ENCODE measurements at places on chromosomes 2 and 18.

DNA sequence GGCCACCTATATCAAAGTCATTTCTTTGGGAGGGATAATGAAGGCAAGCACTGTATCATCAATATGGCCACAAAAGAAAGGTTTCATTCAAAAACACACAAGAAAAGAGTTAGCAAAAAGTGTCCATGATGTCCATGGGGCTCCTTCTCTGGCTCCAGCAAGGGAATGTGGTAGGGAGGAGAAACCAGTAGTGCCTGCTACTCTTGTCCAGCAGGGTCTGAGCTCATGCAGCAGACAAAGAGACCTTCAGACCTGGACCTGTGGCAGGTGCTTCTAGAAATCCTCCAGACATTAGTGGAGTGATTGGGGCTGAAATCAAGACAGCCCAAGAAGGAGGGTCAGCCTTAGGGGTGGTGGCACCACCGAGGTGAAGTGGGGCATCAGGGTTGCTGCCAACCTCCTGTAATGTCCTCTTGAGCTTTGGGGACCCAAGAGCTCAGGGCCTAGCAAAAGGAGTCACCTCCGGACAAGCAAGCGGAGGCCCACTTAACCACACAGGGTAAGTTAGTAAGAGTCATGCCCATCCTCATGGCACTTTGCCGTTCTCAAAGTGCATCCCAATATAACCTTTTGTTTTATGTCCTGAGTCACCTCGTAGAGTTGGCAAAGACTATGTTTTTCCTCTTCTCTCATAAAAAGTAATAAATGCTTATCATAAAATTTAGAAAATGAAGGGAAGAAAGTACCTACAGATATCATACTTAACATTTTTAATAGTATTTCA, 112.6 kb upstream of the YPEL5 start:
- no peak for DNase-seq

- DNase-seq = peak; percentile 92
Measured at GRCh38 chr2:98608116-98608961, at the start of the genes COA5 and UNC50. TSS of gene COA5 (minus strand) at chr2:98608512. CDS start at chr2:98608405, 107 bp downstream. TSS of gene UNC50 (plus strand) at chr2:98608589. CDS start at chr2:98609760, 1,171 bp downstream.

GRCh38 chr2:68714866-68715265, 19.7 kb upstream of the ARHGAP25 start:
- DNase-seq = no peak

GRCh38 chr2:111715987-111716904, 167.7 kb downstream of the ANAPC1 start:
- DNase-seq = no peak

DNA sequence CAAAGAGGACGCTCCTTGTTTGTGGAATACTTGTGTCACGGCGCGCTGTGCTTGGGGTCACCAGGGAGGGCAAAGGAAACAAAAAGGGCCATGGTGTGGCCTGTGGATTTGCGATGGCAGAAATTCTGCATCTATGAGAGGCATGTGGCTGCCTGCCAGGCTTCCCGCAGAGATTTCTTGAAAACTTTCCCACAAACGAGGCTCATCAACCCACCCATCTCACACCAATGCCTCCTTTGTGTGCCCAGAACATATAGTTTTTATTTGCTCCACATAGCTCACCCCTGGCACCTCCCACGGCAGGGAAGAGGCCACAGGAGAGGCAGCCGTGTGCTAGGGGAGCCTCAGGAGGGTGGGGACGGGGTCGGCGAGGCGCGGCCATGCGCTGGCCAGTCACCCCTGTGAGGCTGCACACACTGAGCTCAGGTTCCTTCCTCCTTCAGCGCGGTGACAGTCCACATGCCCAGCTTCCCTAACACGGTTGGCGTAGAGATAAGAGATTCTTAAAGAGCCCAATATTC, 100.3 kb downstream of the MBP start:
- no peak for DNase-seq

- DNase-seq = no peak
Measured at GRCh38 chr18:35578936-35579335, 2.6 kb upstream of the GALNT1 start.

- no peak for DNase-seq
Measured at GRCh38 chr2:238573916-238574315, 147.2 kb downstream of the ASB1 start.

DNA sequence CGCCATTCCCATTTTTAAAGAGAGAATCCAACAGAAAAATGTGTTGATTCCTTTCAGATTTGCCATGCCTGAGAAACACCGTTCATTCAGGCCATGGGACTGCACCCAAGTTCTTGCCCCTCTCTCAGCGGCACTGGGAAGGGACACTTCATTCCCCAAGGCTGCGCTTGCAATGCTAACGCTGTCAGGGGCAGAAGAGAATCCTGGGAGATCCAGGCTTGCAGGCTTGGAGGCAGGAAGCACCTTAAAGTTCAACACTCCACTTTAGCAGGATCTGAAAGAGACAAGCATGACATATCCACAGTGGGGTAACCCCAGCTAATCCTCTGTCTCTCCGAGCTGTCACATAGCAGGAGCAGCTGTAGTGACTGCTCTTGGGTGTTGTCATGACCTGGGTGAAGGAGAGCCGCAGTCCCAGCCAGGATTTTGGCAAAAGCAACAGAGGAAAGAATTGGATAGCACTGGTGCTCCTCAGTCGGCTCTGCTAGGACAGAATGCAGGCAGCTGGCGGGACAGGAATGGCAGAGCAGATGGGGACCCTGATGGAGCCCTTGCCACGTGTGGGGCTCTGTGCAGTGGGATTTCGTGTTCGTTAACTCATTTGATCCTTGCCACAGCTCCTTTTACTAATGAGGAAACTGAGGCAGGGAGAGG, 22.0 kb upstream of the ODC1 start:
- DNase-seq = no peak

DNA sequence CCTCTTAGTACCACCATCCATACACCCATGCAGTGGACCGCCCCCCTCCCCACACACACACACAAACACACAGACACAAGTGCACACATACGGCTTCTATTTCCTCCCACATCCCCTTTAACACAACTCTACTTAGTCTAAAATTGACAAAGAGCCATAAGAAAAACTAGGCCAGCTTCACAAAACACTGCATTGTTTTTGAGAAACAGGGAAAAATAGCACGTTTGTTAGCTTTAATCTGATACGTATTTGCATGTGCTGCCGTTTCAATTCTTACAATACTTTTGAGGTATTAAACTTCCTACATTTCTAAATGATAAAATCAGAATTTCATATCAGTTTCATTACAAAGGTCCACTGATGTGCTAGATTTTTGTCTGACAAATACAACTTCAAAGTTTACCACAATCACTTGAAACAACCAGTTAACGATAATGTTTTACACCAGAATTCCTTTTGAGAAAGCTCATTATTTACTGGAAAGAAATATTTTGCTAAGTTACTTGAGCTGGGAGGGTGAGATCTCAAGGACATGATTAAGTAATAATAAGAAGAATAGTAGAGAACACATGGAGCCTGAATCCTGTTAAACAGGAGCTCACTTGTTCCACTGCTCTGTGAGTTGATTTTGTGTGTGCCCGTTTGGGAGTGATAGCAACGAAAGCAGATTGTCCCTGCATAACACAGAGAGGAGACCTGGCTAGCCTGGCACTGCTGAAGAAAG, 74.5 kb downstream of the MOGAT1 start:
- DNase-seq = no peak

DNA sequence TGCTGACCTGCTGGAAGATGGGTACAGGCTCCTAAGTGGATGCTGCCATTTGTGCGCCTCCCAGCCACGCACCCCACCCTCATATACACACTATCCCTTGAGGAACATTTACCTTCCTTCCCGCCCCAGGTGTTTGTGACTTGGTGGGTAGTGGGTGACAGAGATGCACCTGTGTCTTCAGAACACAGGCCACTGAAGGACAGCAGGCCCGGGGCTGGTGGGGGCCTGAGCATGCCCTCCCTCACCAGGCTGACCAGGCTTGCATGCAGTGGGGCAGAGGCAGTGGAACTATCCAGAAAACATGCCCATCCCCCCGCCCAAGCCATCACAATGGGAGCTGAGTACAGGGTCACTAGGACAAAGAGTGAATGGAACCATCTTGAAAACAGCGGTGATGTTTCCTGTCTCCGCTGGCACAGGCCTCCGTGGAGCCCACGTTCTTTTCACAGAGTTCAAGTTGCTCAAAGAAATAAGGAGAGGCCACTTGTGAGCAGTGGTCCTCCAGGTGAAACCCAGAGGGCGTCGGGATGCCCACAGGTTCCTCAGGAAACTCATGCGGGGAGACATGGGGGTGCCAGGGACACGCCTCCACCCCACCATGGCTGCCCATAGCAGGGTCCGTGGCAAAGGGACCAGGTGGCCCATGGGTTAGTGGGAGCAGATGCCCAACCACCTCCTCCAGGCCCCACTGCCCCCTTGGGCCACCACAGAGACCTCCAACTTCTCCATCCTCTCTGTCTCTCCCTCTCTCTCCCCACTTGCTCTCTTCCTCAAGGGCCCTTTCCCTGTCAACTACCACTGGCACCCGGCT, 90.9 kb downstream of the MALT1 start:
- DNase-seq = no peak

GRCh38 chr2:16257322-16258028, 317.1 kb downstream of the MYCN start:
- DNase-seq = no peak

DNA sequence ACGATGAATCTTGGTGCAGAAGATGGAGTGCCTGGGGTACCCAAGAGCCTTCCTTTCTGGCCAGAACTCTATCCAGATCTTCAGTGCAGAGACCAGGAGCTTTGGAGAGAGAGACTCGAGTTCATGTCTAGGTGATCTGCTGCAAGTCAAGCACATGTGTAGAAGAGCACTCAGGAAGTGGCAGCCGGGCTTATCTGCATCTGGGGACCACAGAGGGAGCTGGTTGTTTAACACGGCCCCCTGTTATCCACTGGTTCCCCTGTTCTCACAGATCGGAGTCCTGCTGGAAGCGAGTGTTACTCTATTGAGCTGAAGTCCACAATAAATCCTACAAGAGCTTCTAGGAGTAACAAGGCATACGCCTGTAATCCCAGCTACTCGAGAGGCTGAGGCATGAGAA, 128.3 kb downstream of the ACOXL start:
- DNase-seq = no peak

- no peak for DNase-seq
Measured at GRCh38 chr18:8952174-8952573, 150.3 kb upstream of the NDUFV2 start.

DNA sequence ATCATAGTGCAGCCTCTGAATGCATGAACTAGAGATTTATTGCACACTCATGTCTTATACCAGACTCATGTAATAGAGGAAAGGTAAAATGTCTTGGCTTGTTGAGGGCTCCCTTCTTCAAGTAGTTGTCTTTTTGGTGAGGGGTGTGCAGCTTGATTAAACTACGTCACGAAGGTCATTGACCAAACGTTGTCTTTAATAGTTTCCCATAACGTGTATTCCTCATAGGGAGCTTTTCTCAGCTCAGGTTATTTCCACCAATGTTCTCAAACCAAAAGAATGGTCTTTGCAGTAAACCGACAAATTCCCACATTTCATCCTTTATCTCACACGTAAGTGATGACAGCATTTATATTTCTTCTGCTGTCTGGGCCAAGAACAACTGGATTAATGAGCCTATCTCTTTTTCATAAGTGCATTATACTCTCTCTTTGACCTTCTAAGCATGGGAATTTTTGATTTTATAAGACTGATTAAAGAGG, 547.7 kb upstream of the ZEB2 start:
- DNase-seq = no peak

DNA sequence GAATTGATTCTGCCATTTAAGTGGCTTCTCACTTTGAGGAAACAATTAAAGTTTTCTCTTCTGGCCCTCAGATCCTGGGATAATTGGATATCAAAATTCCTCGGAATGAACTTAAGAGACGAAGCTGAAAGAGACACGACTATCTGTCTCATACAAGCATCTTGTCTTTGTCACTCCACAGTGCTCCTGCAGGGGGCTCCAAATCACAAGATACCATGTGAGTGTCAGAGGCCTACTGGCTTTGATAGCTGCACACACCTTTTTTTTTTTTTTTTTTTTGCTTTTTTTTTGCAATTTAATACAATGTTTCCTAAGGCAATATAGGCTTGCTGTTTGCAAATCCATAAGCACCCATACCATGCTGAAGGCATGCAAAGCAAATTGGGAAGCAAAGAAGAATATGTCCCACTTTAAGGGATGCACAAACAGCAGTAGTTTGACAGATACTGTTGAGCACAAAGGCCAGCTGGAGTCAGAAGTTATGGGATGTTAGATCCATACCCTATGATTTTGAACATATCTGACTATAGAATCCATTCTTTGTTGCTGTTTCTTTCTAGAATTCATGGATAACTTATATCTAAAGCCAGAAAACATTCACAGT, 109.0 kb upstream of the CBLN2 start:
- peak; percentile 5 for DNase-seq

GRCh38 chr2:170369894-170370293, 191.9 kb downstream of the MYO3B start:
- DNase-seq = no peak

DNA sequence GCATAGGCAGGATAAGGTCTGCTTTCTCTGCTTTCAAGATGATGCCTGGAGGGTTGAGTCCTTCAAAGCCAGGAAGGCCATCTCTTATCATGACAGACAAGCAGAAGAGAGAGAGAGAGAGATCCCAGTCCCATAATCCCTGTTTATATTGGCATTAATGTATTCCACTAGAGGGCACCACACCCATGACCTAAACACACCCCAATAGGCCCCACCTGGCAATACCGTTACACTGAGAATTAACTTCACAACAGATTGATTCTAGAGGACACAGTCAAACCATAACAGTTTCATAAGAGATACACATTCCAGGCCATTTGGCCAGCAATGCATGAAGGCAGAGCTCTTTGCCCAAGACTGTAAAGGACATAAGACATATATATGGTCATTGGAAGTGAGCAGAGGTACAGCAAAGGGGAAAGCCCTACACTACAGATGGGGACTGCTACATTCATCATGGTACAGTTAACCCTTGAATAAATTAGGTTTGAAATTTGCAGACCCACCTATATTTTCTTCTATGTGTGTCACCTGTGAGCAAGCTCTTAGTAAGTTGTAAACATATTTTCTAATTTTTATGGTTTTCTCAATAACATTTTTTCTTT, 1516.1 kb downstream of the RPIA start:
- peak; percentile 2 for DNase-seq

DNA sequence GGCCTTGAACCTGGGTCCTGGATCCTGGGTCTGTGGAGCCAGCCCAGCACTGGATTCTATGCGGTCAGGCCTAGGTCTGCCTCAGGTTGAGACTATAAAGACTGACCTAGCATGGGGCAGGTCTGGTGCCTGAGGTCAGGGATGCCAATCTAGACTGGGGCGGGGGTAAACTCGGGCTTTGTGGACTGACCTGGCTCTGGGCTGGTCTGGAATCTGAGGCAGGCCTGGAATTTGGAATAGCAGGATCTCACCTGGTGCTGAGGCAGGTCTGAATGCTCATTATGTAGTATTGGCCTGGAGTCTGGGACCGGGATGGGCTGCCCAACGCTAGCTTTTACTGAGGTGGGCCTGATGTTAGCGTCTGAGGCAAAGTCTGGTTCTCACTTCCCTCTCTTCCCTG, 256.0 kb downstream of the KIAA1328 start:
- no peak for DNase-seq

- DNase-seq = no peak
Measured at GRCh38 chr2:183059561-183059960, 19.0 kb upstream of the DUSP19 start.
